ENCODE measurements at places on chromosomes 7 and 10. TPM values are rescaled to one million over a fixed set of nuclear protein-coding genes. Genes with fewer than 3 reads are reported as not detected.

Gene HEPACAM2
- total RNA-seq: not detected

- no peak for DNase-seq
Measured at GRCh38 chr7:27918503-27918902, 178.5 kb downstream of the TAX1BP1 start.

Gene SLC26A5
- not detected for total RNA-seq

GRCh38 chr7:131945313-131945911 is 389.0 kb upstream of the PODXL start:
- peak; percentile 5 for DNase-seq

DNA sequence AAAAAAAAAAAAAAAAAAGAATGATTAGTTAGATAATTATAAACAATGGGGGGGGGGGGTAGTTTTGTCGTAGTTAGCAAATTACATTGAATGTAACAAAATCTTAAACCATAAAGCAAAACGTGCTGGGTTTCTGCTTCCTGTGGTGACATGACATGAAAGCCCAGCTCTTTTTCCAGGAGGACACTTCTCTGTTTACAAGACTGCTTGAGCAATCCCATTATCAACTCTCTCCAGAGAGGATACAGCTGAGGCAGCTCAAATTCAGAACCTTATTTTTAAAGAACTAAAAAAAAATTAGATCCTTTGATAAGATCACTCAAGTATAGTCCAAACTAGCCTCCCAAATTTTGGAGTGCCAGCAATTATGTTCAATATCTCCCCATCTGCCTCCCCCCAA is 58.6 kb downstream of the ADRB1 start:
- DNase-seq: no peak

DNA sequence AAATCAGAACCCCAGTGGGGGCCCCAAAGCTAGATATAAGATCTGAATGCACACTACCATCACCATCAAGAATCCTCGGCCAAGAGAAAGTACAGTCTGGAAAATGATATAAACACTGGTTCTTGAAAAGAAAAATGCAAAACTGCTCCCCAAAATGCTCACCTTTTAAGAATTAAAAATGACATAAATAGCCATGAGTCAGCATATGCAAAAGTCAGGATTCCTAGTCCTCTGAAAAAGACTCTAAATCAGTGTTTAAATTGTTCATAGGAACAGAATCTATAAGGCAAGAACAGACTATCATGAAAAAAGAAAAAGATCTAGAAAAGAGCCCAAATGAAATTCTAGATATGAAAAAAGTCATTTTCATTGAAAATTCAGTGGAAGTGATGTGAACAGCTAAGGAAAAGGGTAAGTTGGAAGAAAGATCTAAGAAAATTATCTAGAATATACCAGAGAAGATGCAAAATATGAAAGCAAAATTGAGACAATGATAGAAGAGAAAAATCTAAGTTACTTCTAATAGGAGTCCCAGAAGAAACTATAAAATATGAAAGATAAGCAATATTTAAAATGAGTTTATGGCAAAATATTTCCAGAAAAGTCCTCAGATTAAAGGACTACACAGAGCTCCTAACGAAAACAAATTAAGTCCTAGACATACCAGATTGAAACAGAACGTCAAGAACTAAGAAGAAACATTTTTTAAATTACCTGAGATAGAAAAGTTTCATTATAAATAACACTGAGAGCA is 18.9 kb downstream of the HNRNPA2B1 start:
- no peak for DNase-seq

GRCh38 chr10:69483963-69484362 is 32.7 kb downstream of the TSPAN15 start:
- DNase-seq: no peak

Gene SLIT1
- 0.35 TPM for total RNA-seq

DNA sequence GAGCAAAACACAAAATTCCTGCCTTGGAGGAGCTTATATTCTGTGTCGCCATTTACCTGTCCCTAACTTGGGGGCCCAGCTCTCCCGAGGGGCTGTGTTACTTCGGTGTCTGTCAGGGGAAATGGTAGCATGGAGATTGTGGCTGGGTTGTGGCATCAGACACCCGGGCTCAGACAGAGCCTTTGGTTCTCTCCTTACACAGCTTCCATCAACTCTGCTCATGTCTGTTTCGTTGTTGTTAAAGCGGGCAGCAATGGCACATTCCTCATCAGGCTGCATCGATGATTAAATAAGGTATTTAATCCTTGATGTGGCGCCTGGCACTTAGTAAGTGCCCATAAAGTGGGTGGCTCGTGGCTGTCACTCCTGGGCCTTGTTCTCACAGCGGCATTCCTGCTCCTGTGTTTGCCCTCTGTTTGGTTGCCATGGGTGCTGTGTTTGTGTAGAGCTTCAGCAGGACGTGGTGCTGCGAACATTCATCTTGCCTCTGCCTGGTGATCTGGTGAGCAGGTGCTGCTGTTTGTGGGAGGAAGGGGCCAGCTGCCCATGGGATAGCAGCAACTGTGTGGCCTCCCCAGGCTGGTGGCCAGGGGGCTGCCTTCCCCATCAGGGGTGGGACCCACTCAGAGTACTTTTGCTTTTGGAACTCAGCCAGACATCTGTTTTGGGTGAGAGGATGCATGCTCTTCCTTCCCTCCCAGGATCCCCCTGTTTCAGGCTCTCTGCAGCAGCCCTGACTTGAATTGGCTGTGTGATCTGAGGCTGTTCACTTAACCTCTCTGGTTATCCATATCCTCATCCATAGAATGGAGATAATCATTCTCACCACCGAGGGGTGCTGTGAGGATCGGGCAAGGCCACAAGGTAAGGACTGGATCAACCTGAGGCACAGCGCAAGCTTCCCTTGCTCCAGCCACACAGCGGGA is 207.2 kb upstream of the SVIL start:
- DNase-seq: no peak

DNA sequence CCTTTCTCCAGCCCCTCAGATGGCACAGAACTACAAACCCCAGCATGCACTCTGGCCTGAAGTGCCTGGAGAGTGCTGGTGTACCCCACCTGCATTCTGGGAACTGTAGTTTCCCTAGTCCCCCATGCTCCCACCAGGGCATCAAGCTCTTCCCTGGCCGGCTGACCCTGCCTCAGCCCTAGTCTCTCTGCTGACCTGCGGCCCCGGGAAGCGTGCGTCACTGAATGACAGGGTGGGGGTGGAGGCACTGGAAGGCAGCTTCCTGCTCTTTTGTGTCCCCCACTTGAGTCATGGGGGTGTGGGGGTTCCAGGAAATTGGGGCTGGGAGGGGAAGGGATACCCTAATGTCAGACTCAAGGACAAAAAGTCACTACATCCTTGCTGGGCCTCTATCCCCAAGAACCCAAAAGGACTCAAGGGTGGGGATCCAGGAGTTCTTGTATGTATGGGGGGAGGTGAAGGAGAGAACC is 2.1 kb downstream of the NOS3 start:
- no peak for DNase-seq

DNA sequence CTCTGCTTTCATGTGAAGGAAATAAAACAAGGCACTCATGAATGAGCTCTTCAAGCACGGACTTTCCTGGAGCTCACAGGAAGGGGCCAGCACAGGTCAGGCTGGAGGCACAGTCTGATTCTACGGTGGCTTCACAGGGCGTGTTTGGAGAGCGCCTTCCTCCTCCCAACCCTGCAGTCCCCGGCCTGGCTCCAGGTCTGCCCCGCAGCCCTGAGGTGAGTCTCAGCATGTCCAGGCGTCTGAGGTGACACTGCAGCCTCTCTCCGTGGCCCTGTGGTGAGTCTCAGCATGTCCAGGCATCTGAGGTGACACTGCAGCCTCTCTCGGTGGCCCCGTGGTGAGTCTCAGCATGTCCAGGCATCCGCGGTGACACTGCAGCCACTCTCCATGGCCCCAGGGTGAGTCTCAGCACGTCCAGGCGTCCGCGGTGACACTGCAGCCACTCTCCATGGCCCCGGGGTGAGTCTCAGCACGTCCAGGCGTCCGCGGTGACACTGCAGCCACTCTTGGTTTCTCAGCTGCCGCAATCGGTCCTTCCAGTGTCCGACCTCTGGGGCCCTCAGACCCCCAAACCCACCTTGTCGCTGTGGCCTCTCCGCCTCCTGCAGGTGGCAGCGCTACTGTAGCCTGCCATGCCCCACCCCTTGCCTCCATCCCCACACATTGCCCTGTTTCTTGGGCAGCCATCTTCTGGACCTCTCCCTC is 381.7 kb downstream of the DNAJB6 start:
- no peak for DNase-seq

Gene CHST3
- total RNA-seq: not detected

Gene GDF2
- not detected for total RNA-seq

- DNase-seq: no peak
Measured at GRCh38 chr7:26186364-26187311, 13.9 kb downstream of the HNRNPA2B1 start.

Gene NXPH1
- not detected for total RNA-seq

Gene ECHDC3
- total RNA-seq: 1.3 TPM

Gene PILRA
- 8.9 TPM for total RNA-seq

DNA sequence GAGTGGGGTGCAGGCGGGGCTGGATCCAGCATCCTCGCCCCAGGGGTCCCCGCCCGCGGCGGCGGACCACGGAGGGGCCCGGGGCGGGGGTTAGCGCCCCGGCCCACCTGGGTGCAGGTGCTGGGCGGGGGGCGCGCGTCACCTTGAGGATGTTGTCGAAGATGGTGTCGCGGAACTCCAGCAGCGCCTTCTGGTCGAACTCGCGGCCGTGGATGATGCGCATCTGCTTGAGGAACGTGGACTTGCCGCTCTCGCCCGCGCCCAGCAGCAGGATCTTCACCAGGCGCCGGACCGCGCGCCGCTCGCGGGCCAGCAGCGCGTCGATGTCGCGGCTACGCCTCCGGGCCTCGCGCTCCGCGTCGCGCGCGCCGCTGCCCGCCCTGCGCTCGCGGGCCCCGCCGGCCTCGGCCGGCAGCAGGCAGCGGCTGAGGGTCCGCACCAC is 376 bp downstream of the GNA12 start:
- DNase-seq: peak; percentile 66

Gene ADCYAP1R1
- total RNA-seq: not detected

Gene SMC3
- total RNA-seq: 35.1 TPM

DNA sequence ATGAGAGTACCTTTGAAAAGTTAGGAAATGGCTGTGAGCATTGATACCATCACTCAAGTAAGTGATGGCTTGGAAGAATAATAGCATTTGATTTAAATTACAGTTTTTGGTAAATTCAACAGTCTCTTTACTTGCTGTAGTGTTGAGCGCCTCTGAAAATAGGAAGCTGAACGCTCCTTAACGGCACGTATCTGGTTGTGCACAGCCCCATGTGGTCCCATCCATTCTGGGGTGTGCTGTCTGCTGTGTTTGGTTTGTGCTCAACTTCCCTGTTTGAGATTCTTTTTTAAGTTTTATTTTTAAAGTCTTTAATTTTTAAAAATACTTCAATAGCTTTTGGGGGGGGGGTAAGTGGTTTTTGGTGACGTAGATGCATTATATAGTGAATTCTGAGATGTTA is 51.5 kb downstream of the DNAJB6 start:
- no peak for DNase-seq

Gene CYP17A1
- not detected for total RNA-seq

GRCh38 chr10:48317321-48317990 is 11.0 kb downstream of the MAPK8 start:
- DNase-seq: no peak

- DNase-seq: no peak
Measured at GRCh38 chr7:149093228-149093627, 2.7 kb upstream of the ZNF786 start.

GRCh38 chr7:1492221-1492620 is 12.0 kb downstream of the INTS1 start:
- no peak for DNase-seq

GRCh38 chr7:1850976-1851571 is 181.0 kb downstream of the ELFN1 start:
- DNase-seq: no peak

DNA sequence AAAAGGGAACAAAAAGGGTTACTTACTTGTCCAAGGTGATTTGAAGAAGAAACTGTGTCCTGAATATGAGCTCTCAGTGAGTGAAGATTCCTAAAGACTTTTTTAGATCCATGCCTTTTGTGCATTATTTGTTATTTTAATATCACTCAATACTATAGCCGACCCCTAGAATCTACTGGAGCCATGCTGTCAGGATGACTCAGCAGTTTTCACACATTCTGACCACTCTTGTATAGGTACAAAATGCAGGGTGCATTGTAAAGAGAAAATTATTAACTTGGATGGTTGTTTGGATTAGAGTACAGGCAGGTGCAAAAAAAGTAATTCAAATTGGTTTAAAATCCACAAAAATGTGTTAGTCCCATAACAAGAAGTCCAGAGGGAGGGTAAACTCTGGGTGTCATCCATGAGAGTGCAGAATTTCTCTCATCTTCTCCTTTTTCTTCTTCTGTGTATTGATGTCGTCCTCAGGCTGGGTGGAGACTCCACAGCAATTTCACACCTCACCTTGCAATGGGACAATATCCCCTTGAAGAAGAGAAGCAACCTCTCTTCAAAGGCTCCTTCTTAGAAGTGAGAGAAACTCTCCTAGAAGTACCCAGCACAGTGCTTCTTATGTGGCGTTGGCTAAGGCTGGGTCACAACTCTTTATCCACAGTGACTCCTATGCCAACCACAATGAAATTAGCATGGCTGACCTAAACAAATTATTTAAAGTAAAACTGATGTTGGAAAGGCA is 75.6 kb downstream of the AKR1C4 start:
- DNase-seq: no peak

DNA sequence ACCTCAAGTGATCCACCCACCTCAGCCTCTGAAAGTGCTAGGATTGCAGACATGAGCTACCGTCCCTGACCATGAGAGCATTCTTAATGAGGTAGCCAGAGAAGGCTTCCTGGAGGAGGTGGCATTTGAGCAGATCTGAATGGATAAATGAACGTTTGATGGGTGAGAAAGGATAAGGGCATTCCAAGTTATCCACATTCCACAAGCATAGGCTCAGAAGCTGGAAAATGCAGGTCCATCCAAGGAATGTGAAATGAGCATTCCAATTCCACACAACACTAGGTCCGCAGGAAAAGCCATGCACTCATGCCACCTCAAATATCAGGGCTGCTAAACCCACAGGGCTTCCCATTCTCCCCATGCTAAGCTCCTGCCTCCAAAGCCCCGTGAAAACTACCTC is 17.0 kb downstream of the TMEM130 start:
- DNase-seq: no peak

DNA sequence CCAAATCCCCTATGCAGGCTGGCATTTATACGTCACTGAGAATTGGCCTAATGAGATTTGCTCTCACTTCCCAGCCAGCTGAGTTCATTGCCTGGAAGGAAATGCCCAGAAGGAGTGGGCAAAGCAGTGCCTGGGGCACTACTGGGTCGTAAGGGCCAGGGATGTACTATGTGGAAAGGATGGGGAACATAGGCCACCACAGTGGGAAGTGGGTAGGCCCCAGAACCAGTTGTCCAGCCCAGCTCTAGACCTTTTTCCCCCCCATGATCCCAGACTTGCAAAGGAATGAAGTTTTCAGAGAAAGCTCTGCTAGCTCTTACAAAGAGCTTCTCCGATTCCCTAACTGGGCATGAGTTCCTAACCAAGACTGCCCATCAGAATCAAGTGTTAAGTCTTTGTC is 13.9 kb downstream of the TRPV5 start:
- DNase-seq: no peak

GRCh38 chr10:24382979-24383663 is 174.2 kb downstream of the KIAA1217 start:
- no peak for DNase-seq
